ENCODE measurements at places on chromosomes 1 and 21. TPM values are rescaled to one million over a fixed set of nuclear protein-coding genes. Genes with fewer than 3 reads are reported as not detected.

- no peak for DNase-seq
Observed at GRCh38 chr1:116949213-116949985, 39.7 kb downstream of the PTGFRN start.

DNA sequence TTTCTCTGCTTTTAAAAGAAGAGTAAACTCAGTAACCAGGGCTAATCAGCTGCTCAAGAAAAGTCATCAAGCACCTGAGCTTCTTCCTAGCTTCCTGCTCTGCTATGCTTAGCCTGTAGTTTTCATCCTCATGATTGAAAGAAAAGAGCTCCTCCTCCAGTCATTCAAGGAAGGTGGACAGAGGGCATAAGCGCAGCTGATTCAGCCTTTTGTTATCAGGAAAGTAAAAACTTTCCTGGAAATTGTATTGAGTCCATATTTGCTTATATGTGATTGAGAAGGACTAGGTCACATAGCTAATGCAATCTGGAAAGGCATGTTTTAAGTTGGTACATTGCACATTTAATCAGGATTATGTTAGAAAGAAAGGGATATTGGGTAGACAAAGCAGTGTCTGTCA lies 8.5 kb upstream of the BACH1 start:
- no peak for DNase-seq

DNA sequence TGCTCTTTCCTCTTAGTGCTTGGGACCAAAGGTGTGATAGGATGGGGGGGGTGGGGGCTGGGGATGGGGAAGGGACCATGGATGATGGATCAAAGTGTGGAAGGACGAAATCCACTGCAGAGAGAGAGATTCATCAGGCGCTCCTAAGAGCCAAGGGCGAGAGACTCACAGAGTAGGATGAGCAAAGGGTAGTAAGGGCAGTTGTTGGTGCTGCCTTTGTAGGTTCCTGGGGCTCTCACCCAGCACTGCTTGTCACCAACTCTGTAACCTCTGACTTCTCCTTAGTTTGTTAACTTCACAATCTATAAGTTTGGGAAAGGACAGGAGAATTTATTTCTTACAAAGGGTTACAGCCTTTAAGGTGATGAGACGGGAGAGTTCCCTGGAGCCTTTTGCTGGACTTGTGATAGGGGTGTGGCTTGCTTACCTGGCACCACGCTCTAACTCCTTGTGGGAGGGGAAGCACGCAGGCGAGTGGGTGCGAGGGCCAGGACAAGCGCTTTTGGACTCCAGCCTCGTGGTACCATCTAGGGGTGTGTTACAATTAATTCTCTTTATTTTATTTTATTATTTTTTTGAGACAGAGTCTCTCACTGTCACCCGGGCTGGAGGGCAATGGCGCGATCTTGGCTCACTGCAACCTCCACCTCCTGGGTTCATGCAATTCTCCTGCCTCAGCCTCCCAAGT lies 1.6 kb upstream of the PDXK start:
- DNase-seq, result no peak

The CPTP gene
- 25.8 TPM for total RNA-seq

The ERICH3 gene
- not detected for total RNA-seq

DNA sequence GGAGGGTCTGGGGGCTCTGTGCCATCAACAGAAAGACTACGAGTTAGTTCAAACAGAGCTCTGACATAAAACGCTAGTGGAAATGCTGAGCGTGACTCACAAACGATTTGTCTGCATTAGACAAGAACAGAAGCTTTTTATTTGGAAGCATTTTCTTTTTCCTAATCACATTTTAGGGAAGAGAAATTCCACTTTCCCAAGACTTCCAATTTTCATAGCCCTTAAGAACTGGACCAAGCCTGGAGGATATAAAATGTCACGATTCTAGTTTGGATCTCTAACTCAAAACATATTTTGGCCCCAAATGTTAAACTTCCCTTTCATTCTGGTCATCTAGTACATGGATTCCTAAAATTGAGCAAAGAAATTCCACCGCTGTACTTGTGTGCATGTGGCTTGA lies 320.0 kb downstream of the PCP4 start:
- no peak for DNase-seq

The TSPEAR gene
- not detected for total RNA-seq

GRCh38 chr21:42086969-42087368 lies 15.9 kb downstream of the UMODL1 start:
- DNase-seq, result no peak

DNA sequence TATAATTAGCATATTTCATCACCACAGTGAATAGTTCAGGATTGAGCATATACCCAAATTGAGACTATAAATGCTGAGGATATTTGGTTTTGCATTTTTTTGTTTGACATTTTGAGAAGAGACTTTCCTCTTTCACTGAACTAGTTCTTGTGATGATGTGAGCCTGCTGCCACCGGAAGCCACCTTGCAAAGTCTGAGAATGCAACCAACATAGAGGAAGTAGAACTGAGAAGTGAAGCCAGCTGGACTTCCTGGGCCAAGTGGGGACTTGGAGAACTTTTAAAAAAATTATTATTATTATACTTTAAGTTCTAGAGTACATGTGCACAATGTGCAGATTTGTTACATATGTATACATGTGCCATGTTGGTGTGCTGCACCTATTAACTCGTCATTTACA lies 102.3 kb downstream of the RPE65 start:
- no peak for DNase-seq

DNA sequence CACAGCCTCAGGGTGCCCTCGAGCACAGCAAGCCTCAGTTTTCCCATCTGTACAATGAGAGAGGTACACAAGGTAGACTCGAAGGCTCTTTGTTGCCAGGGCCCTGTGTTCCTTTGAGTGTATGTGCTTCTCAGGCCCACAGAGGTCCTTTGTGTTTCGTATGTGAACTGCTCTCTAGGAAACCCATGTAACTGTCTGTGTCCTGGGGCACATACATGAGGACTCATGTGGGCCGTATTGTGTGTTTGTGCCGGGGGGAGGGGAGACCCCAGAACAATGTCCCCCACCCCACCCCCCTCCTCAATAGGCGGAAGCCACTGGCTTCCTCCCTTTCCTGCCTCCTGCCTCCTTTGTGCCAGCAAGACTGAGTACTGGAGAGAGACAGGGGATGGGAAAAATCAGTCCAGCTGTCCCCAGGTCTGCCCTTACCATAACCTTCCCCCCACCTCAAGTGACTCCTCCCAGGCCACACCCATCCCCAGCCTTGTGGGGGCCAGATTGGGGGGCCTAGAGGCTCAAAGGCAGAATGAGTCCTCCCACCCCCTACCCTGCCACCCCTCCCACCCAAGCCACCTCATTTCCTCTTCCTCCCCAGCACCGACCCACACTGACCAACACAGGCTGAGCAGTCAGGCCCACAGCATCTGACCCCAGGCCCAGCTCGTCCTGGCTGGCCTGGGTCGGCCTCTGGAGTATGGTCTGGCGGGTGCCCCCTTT lies at the start of gene TIE1:
Gene TIE1, plus strand, starts transcription at position 605 of the 717 bp plus-strand sequence. Its CDS starts 90 bp downstream, at position 695.
- no peak for DNase-seq

DNA sequence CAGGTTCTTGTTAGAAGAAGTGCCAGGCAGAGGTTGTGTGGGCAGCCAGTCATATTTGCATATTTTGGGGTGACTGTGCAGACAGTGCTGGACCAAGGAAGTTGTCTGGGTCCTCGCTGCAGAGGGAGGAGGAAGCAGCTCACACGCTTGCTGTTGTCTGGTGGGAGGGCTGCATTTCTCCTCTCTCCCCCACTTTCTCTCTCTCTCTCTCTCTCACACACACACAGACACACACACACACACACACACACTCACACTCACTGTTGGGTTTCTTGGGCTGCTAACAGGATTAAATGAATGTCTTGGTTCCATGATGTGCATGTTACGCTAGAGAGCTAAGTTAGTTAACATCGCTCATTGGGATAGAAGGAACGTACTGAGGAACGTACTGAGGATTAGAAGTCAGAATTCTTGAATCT lies 72.9 kb downstream of the AGPAT3 start:
- DNase-seq, result no peak

- no peak for DNase-seq
Observed at GRCh38 chr1:243729956-243730355, 120.1 kb downstream of the AKT3 start.

- no peak for DNase-seq
Observed at GRCh38 chr1:60160141-60160540, 86.6 kb upstream of the C1orf87 start.

DNA sequence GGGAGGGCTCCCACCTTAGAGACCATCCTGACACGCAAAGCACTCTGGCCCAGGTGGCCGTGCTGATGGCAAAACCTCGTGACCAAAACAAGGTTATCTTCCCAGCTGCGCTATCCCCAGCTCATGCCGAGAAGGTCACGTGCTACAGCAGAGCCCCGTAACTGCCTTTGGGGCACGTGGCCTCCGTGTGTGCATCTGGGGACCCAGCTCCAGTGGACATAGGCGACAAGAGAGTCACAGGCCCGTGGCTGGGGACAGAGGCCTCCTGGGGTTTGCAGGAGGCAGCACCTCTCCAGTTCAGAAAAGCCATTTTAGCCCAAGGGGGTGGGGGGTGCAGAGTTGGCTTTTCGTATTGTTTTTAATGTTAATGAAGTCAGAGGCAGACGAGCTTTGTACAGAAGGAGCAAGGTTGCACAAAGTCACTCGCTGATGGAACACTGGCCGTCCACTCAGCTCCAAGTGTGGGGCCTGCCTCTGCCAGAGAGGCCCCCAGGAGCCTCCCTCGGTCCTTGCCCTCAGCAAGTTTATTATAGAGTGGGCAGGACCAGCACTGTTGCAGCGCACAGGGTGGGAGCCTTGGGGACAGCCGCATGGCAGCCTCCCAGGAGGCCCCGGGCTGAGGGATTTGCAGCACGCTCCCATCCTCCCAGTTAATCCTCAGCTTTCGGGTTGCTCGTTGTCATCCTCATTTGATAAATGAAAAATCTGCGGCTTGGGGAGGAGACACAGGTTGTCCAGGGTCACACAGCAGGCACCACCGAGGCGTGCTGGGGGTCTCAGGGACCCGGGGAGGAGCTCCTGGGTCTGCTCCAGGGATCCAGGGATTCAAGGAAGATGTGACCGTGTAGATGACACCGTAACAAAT lies 8.0 kb upstream of the PDE9A start:
- no peak for DNase-seq

The RHCE gene
- 12.6 TPM for total RNA-seq

The SPEN gene
- total RNA-seq, result 80.2 TPM

- no peak for DNase-seq
Observed at GRCh38 chr1:213110349-213111300, 59.6 kb downstream of the RPS6KC1 start.
